ENCODE measurements at places on chromosomes 1 and 21.

DNA sequence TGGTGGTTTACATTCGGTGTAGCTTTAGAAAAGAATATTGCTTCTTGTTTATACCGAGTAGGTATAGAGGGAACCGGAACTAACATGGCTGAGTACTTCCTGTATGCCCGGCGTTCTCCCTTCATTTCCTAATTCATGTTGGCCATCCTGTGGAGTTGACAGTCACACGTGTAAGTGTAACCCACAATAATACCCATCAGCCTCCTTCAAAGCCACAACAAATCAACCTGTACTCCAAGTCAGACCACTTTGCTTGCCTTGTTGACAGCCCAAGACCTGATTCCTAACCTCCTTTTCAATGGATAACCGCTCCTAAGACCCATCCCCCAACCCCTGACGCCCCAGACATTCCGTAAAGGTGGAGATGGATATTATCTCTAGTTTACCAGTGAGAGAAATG is 42.1 kb downstream of the UBE2U start:
- DNase-seq, result no peak

DNA sequence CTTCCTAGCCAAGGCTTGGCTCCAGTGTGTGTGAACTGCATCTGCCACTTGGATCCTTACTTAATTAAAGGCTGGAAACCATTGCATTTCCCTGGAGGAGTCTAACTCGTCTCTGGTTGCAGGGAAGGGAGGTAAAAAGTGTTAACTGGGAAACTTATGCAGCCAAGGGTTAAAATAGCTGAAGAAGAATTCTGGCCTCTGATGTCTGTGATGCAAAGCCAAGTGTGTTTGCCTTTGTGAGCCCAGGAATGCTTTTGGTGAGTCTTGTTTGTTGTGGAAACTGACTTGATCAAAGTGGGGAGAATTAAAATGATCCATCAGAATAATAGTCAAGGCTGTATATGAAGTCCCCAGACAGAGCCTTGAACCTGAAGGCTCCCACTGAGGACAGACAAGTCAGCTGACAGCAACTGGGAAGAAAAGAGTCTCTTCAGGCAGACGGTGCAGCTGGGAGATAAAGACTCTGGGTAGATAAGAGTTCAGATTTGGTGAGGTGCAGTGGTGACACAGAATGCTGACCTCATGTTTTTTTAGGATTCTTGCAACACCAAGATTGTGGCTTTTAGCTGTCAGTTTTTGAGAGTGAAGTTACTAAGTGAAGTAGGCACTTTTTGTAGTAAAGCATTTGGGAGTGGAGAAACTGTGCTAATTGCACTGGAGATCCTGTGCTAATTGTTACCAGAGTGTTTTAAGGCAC is 59.5 kb upstream of the WLS start:
- no peak for DNase-seq

DNA sequence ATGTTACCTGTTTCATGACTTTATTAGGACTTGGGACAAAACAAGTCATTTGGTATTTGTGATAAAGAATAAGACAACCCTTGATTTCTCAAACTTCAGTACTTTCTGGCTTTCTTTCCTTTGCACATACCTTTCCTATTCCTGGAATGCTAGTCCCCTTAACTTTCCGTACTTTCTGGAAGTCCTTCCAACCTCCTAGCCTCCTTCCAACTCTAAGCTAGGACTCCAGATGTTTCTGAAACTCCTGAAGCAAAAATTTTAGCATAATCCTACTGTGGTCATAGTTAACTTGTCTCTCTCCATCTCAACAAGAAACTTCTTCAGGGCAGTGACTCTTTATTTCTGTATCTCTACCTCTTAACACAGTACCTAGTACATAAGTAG is 19.8 kb upstream of the C1orf105 start:
- no peak for DNase-seq

DNA sequence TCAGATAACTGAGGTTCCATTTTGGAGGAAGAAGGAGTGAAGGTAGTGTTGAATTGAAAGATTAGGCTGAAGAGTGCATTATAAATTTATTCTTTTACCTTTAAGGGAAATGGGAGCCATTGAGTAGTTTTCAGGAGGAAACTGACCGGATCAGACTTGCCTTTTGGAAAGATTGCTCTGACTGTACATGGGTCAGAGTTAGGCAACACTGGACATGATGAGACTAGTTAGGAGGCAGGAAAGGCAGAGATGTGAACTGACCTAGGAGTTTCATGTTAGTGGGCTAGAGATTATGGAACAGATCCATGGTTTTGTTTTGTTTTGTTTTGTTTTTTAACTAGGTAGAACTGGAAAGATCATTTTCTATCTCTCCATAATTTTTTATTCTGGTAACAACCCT is 78.2 kb downstream of the SNX7 start:
- DNase-seq, result no peak

GRCh38 chr1:153792631-153793041 is 17.4 kb downstream of the SLC27A3 start:
- no peak for DNase-seq

- no peak for DNase-seq
Measured at GRCh38 chr21:43300496-43301408, 126.2 kb downstream of the SIK1 start.

- no peak for DNase-seq
Measured at GRCh38 chr1:217542837-217543236, 88.1 kb downstream of the GPATCH2 start.

GRCh38 chr1:201828217-201828819 is 639 bp upstream of the IPO9 start:
- no peak for DNase-seq

GRCh38 chr1:115073298-115074087 is 15.8 kb downstream of the TSPAN2 start:
- DNase-seq, result no peak

- no peak for DNase-seq
Measured at GRCh38 chr1:201542309-201543035, 3.5 kb downstream of the NAV1 start.

DNA sequence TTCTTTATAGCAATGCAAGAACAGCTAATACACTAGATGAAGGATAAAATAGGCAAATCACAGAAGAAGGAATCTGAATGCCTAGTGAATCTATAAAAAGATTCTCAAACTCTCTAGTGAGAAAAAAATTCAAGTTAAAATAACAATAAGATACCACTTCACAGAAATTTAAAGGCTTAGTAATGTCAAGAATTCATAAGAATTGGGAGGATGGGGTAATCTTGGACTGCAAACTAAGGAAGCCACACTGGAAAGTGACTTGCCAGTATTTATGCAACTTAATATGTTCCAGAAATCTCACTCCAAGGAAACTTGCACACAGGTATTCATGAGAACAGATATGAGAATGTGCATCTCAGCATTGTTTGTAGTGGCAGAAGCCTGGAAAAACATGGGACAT is 38.9 kb upstream of the PRRC2C start:
- DNase-seq, result no peak
